GM12891 (cell line): ENCODE measurements at places on chromosomes 11 and 22.

- DNase-seq = no peak
These were observed 1.9 kb upstream of the TSKU start for GRCh38 chr11:76781046-76781801.

GRCh38 chr11:67667490-67668191 is 6.8 kb downstream of the ALDH3B2 start:
- DNase-seq = no peak

DNA sequence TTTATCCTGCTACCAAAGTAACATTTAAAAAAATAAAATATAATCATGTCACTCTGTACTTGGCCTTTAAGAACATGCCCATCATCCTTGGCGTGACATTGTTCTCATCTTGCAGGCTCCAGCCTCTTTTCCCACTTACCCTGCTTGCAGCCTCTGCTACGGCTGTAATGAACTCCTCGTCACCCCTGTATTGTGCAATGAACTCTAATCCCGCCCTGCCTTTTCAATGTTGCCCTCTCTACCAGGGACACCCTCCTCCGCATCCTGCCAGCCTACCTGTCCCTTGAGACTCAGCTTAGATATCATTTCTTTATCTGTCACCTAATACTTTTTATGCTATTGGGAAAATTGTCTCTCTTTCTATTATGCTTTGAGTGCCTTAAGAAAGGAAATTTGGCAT is 12.6 kb upstream of the MMP20 start:
- no peak for DNase-seq

DNA sequence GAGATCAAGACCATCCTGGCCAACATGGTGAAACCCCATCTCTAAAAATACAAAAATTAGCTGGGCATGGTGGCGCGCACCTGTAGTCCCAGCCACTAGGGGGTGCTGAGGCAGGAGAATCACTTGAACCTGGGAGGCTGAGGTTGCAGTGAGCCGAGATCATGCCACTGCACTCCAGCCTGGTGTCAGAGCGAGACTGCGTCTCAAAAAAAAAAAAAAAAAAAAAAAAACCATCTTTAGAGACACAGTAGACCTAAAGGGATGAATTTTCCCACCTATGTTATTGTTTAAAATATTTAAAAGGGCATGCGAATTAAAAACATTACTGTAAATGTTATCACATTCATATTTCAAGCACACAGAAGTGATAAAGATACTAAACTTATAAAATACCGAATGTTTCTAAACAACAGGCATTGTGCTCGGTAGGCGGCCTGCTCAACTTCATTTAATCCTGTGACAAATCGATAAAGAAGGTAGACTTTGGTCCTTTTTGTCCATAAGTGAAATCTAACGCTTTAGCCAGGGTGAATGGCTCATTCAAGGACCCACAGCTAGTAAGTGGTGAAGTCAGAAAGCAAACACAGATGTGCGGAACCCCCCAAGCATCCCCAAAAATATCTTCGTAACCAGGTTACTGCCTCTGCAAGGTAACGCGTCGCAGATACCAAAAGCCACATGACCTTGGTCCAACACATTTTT is 16.1 kb downstream of the NCAPD3 start:
- DNase-seq = no peak

DNA sequence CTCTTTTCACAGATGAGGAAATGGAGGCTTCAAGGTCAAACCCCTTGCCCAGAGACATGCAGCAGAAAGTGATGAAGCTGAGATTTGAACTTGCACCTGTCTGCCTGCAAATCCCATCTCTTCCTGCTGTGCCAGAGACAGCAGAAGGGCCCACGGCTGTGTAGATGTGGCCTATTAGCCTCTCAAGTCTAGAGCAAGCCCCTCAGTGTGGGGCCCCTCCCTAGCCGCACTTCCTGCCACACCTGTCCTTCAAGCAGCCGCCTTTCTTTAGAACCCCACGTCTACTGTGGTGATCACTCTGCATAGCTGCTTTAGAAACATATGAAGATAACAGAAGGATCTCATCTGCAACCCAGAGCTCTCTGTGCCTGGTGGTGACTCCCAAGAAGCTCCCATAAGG is 41.2 kb upstream of the JAM3 start:
- no peak for DNase-seq

- no peak for DNase-seq
These were observed 6.6 kb upstream of the MRGPRG start for GRCh38 chr11:3225159-3225758.

DNA sequence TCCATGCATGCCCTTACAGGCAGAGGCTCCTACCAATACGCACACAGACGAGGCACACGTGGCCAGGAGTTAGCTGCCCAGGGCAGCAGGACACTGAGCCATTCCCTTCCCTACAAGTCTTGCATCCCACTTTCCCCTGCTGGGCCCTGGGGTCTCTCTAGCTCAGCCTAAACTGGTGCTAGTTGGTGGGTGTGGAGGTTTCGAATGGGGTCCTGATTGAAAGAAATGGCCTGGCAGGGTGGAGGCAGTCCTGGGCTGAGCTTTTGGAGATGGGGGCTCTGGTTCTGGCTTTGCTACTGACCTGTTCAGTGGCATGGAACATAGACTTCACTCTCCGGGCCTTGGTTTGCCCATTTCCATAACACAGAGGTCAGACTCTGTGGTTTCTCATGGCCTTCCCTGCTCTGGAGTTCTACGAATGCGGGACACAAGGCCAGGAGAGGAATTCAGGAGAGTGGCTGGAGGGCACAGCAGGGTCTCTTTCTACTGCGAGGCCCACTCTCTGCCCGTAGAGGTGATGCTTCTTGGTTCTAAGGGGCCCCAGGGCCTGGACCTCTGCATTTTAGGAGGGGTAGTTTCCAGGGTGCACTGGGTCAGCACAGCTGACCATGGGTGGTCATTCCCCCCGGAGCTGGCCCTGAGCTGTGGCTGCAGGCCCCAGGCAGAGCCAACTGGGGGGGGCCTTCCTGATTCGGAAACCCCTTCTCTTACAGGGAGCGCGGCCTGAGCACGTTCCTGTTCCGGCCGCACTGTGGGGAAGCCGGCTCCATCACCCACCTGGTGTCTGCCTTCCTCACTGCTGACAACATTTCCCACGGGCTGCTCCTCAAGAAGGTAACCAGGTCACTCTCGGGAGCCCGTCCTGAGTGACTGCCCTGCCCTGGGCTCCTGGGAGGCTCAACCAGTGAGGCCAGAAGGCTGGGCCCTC is 40.0 kb downstream of the RNF141 start:
- DNase-seq = no peak

DNA sequence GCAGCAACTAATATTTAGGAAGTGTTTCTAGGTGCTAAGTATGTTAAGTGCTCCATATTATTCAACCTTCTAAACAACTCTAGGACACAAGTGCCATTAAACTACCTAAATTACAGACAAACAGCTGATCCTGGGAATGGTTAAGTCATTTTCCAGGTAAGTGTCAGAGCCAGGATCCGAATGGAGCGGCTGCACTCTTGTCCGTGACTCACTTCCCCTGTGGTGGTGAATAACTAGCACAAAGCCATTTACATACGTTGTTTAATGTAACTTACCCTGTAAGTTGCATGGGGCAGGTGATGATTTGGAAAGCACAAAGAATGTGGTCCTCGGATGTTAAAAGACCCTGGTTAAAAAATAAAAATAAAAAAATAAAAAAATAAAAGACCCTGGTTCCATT is 8.8 kb upstream of the PRG2 start:
- DNase-seq = no peak

DNA sequence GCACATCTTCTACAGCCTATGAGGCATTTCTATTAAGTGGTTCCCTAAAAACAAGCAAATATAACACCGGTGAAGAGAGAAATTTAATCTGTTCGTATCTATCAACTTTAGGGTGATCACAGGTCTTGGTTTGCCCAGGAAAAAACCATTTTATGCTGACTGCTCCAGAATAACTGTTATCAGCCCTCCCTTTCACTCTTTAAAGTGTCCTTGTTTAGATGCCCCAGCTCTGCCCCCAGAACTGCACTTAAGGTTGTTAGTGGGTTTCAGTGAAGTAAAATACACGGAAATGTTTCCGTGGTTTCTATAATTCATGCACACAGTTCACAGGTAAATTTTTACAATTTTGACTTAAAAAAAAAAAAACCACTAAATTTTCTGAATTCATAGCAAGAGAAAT is 70.0 kb downstream of the NARS2 start:
- no peak for DNase-seq

GRCh38 chr11:64251753-64252002 is 348 bp downstream of the PLCB3 start:
- DNase-seq = no peak

DNA sequence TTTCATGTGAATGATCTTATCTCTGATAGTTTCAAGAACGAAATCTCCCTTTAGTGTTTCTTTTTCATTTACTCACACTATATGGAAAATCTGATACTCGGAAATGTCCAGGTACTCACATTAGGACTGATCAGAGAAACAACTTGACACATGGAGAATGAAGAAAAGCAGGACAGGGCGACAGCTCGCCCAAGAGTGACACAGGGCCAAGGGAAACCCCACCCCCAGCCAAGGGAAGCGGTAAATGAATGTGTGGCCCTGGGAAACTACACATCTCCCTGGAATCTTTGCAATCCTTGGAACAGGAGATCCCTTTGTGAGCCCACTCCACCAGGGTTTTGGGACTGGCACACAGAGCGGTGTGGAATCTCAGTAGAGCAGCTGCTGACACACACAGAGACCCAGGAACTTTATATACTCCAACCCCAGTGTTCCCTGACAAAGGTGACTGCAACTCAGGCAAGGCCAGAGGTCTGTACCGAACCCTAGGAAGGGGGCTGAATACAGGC is 303.7 kb upstream of the ARHGAP42 start:
- no peak for DNase-seq

GRCh38 chr11:58923300-58923788 is 15.9 kb upstream of the GLYATL1 start:
- no peak for DNase-seq

- no peak for DNase-seq
These were observed 3.8 kb downstream of the OR10S1 start for GRCh38 chr11:123973816-123974215.

- DNase-seq = no peak
These were observed 28.6 kb upstream of the NCAM1 start for GRCh38 chr11:112932593-112932992.

DNA sequence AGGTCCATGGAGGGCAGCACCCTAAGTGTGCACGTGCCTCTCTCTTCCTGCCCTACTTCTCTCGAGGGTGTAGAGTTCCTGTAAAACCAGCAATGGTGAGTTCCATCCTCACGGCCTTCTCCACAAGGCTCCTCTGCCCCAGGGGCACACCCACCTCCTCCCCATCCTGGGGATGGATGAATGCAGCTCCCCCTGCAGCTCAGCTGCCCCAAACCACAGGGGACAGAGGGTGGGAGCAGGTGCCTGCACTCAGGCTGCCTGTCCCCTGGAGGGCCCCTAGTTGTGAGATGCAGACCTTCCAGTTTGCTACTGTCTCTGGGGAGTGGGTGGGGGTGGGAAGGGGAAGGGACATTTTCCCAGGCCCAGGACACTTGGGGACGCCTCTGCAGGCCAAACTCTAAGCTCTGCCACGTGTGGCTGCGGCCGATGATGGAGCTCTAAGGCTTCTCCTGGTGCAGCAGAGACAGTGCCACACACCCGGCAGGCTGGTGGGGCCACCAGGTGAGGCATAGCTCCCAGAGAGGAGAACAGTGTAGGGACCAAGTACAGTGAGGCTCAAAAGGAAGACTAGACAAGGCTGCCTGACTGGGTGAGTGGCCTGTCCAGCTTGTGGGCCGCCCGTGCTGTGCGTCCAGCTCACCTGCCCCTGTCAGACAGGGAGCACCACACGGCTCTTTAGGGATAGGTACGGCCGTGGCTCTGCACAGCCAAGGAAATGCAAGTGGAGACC is 540.9 kb downstream of the TBC1D22A start:
- DNase-seq = no peak

- no peak for DNase-seq
These were observed 24.1 kb downstream of the OR10D3 start for GRCh38 chr11:124207102-124207792.

- no peak for DNase-seq
These were observed 5.9 kb downstream of the CADM1 start for GRCh38 chr11:115498354-115498753.

- DNase-seq = peak; percentile 53
These were observed 1.6 kb upstream of the OMP start for GRCh38 chr11:77101043-77101537.

DNA sequence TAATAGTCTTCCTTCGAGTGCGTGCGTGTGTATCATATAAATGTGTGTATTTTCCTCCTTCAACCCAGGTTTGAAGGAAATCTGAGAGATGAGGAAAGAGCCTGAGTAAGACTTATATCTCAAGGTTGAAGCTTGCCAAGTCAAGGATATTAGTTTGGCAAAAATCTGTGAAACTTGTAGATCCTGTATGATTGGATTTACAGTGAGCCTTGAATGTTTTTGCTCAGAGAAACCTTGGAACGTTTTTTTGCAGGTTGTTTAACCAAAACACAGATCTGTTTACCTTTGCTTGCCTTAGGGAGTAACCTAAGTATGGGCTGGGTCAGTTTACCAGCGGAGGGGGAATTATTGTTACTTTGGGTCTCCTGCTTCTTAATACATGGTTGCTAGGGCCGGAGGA is 35.9 kb upstream of the SORL1-AS1 start:
- no peak for DNase-seq
